ENCODE measurements at places on chromosomes 6 and 20.

GRCh38 chr20:48823476-48823875 is 4.3 kb downstream of the PREX1 start:
- no peak for DNase-seq

DNA sequence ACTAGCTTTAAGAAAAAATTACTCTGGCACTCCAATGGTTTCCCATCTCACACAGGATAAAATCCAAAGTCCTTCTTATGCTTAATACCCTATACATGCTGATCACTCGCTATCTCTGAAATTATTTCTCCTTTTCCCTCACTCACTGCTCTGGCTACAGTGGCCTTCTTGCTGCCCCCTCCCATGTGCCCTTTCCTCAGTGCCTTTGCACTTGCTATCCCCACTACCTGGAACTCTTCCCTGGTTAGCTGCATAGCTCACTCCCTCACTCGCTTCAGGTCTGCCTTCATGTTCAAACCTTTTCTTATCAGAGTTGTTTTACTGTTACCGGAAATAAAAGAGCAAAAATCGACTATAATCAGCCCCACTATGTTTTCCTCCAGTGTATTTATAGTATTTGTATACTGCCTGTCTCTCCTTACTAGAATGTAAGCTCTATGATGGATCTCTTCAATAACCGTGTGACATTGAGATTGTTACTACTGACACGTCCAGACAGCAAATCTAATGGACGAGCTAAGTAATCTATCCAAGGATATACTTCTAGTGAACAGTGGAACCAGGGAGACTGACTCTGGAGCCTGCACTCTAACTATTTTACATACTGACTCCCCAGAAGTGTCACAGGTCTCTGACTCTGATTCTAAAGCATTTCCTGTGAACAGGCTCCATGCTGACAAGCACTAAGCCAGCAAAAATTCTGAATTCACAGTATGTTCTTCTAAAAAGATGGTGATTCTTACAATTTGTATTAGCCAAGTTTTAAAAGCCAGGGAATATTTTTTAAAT is 25.1 kb downstream of the FKBP5 start:
- DNase-seq = peak; percentile 77

GRCh38 chr6:73984571-73985210 is 288.7 kb downstream of the CD109 start:
- DNase-seq = peak; percentile 54

DNA sequence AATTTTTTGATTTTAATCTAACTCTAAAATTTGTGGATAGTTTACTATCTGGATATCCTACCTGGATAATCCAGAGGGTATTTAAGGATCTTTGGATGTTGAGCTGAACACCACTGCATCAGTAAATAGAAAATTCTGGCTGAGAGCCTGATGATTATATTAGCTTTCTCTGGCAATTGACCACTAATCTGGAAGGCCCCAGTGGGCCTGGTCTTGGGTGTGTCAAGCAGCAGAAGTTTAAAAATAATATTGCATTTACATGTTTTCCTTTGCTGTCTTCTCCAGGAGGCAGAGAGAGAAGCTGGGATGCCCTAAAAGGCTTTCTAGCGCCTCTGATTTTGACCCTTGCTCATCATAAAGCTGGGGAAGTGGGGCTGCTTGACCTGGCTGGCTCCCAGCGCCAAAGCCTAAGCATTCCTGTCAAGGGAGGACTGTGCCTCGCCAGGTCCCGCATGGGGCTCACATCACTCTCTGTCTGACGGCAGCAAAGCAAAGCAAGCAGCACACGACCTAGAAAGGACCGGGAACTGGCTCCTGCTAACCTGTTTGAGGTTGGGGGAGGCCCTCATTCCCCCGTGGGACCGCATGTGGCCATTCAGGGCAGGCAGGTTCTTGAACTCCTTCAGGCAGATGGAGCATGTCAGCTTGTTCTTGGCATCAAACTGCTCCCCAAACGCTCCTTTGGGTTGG is 46.6 kb upstream of the MRPS10 start:
- DNase-seq = no peak

DNA sequence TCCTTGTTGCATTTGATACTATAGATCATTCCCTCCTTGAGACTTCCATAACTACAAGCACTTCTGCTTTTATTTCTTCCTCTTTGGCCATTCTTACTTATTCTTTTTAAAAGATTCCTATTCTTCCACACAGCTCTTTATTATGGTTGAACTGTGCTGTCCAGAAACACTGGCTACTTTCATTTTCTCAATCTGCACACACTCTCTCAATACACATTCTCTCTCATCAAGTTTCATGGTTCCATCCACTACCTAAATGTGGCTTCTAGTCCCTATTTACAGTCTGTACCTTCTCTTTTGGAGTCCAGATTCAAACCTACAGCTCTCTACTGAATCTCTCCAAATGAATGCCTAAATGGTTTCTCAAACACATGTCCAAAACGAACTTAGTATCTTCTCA is 214.3 kb upstream of the RSPO3 start:
- no peak for DNase-seq

- peak; percentile 62 for DNase-seq
Measured at GRCh38 chr20:14189794-14190402, 147.5 kb downstream of the FLRT3 start.

DNA sequence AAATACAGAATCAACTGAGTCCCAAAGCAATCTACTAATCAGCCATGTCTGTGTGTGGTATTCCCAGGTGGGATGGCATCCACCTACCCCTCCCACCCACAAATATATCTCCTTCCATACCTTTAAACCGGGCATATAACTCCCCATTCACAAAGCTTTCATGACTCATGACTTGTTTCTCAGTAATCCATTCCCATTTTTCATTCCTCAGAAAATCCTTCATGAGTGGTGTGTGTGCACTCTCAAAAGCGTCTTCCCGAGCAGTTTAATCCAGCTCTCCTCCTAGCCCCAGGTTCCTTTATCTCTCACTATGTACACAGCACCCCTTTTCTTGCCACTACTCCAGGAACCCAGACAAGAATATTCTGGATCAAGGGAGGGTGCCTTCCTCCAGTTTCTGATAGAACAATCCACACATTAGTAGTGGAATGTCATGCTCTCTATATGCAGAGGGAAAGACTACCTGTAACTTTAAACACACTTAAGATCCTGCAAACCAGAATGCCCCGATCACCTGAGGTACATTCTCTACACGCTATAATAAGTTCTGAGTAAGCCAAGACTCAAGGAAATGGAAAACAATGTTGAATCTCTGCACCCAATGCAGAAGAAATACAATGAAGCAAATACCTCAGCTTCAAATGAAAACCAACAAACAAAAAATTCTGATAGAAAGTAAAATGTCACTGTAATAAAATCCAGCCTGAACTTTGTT is 55.7 kb upstream of the IPCEF1 start:
- no peak for DNase-seq

GRCh38 chr6:34819571-34820480 is 27.9 kb downstream of the BLTP3A start:
- DNase-seq = no peak

DNA sequence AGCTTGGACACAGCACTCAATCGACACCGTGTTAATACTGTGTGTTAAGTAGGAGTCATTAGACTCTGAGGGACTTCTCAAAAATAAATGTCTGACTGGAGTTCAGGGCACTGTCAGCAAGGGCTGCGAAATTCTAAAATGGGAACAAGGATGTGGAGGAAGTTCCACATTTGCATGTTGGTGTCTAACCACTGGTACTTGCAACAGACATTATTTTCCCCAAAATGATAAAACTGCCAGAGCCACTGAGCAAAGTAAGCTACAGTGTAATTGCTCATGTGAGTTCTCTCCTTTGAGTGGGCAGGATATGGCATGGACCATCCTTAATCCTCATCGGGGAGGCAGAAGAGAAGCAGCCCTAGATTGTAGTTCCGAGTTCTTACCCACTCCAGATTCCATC is 215.9 kb downstream of the SLC24A3 start:
- no peak for DNase-seq

- DNase-seq = no peak
Measured at GRCh38 chr6:34181908-34182307, 36.0 kb upstream of the GRM4 start.

DNA sequence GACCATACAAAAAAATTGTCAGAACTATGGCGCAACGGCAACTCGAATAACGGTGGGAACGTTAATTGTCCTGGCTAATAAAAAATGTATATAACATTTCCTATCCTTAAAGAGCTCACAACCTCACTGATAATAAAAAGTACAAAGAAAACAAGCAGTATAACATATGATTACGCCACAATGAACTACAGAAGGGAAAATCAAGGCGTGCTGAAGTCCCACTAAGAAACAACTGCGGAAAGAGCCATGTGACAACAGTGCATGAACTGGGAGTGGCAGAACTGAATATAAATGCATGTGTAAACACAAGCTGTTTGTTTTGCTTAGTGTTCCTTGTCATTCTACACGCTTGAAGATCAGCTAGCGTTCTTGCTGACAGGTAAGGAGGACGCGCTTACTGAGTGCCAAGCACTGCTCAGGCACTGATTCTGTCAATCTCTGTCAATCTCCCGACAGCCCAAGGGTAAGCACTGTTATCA is 466 bp upstream of the PSMB1 start:
- DNase-seq = peak; percentile 12

- peak; percentile 49 for DNase-seq
Measured at GRCh38 chr6:97669191-97670031, 386.4 kb upstream of the MMS22L start.

- DNase-seq = no peak
Measured at GRCh38 chr6:150032598-150032997, 7.3 kb upstream of the RAET1L start.
